ENCODE measurements at places on chromosomes 16 and 17. TPM values are rescaled to one million over a fixed set of nuclear protein-coding genes. Genes with fewer than 3 reads are reported as not detected.

GRCh38 chr16:74874912-74875546 lies 100.4 kb upstream of the FA2H start:
- H3K27me3 ChIP-seq: no peaks in the 10 kb centered on the region
- H3K4me1 ChIP-seq: no peaks in the 10 kb centered on the region
- H3K27ac ChIP-seq: no peak overlapping the region
- DNase-seq: no peak
- no peaks in the 10 kb centered on the region for H3K36me3 ChIP-seq

The KRT25 gene
- not detected for total RNA-seq

DNA sequence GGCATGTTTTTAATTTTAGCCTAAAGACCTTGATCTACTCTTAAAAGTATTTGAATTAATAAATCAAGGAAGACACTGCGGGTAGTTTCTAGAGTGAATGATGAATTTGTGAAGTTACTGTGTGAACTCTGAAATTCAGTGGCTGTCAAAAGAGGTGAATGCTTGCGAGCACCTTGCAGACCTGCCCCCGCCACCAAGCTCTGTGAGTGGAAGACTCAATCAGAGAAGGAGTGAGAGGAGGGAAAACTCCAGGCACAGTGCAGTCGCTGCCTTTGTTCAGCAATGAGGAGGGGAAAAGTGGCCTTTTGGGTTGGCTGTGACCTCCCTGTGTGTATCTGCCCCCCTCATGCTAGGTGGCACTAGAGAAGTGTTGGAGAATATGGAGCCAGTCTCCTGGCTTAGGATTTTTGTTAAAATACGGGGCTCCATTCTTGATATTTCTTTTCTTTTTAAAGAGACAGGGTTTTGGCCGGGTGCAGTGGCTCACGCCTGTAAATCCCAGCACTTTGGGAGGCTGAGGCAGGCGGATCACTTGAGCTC lies 53.0 kb downstream of the LDHD start:
- no peaks in the 10 kb centered on the region for H3K36me3 ChIP-seq
- H3K27me3 ChIP-seq: no peaks in the 10 kb centered on the region
- no peak overlapping the region for H3K4me3 ChIP-seq
- peak overlapping the region; percentile 94 for H3K27ac ChIP-seq

- no peak overlapping the region for H3K4me3 ChIP-seq
- H3K27me3 ChIP-seq: no peaks in the 10 kb centered on the region
- H3K4me1 ChIP-seq: no peaks in the 10 kb centered on the region
Observed at GRCh38 chr17:80876950-80877728, 114.5 kb upstream of the CHMP6 start.

DNA sequence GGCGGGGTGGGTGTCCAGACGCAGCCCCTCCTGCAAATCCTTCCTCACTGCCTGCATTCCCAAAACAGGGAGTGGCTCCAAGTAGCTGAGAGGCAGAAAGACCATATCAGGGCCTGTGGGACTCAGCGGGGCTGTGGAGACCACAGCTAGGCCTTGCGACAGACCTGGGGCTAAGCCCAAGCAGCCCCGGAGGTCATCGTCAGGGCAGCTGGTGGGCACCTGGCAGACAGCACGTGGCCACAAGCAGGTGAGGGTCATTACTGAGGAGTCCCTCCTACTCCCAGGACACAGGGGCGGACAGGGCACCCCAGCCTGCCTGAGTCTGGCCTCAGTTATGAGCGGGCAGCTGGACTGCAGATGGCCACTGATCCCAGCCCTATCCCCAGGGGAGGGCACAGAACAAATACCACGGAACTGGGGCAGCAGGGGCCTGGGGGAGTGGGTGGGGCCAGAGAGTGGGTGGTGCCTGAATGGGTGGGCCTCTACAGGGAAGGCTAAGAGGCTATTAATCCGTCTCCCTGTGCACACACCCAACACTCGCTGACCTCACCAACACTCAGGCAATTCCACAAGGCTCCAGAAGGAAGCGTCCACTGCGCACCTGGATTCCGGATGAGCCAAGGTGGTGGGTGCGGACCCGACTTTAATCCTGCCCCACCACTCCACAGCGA lies 8.5 kb downstream of the HS3ST6 start:
- no peak overlapping the region for H3K4me3 ChIP-seq
- peaks cover 11% of the 10 kb centered on the region for H3K4me1 ChIP-seq
- no peaks in the 10 kb centered on the region for H3K36me3 ChIP-seq
- no peak overlapping the region for H3K27ac ChIP-seq
- H3K27me3 ChIP-seq: peaks cover 4% of the 10 kb centered on the region
- DNase-seq: no peak
